ENCODE measurements at places on chromosomes 3 and 15. TPM values are rescaled to one million over a fixed set of nuclear protein-coding genes. Genes with fewer than 3 reads are reported as not detected.

- DNase-seq, result no peak
- H3K4me1 ChIP-seq, result peaks cover 8% of the 10 kb centered on the region
- H3K4me3 ChIP-seq, result no peak overlapping the region
- H3K27me3 ChIP-seq, result no peaks in the 10 kb centered on the region
- H3K36me3 ChIP-seq, result no peaks in the 10 kb centered on the region
Observed at GRCh38 chr3:32681811-32682210, 3.2 kb upstream of the CNOT10 start.

GRCh38 chr3:193124861-193125260 is 116.2 kb upstream of the PLAAT1 start:
- H3K27me3 ChIP-seq, result no peaks in the 10 kb centered on the region
- no peak overlapping the region for H3K27ac ChIP-seq
- H3K4me1 ChIP-seq, result no peaks in the 10 kb centered on the region
- no peaks in the 10 kb centered on the region for H3K36me3 ChIP-seq
- DNase-seq, result no peak

- H3K36me3 ChIP-seq, result no peaks in the 10 kb centered on the region
- peak overlapping the region; percentile 95 for H3K4me3 ChIP-seq
- no peaks in the 10 kb centered on the region for H3K27me3 ChIP-seq
- no peaks in the 10 kb centered on the region for H3K4me1 ChIP-seq
- no peak for DNase-seq
Observed at GRCh38 chr3:108590460-108590859, 938 bp downstream of the DZIP3 start.

DNA sequence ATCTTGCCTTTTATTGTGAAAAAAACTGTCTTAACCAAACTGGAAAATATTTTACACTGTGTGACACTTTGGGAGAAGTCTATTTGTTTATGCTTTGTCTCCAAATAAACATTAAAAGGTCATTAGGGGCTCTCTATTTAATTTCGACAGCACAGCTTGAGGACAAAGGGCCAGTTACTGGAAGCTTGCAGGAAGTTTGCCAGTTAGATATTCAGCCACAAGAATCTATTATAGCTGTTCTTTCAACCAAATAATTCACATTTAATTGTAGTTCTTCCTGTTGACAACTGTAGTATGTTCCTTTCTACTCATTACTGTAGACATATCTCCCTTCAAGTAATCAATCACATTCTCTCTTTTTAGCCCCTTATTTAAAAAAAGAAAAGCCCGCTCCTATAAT is 6.1 kb downstream of the CP start:
- no peak for DNase-seq
- no peaks in the 10 kb centered on the region for H3K27me3 ChIP-seq
- H3K4me3 ChIP-seq, result no peak overlapping the region
- peaks cover 60% of the 10 kb centered on the region for H3K4me1 ChIP-seq
- H3K27ac ChIP-seq, result no peak overlapping the region

DNA sequence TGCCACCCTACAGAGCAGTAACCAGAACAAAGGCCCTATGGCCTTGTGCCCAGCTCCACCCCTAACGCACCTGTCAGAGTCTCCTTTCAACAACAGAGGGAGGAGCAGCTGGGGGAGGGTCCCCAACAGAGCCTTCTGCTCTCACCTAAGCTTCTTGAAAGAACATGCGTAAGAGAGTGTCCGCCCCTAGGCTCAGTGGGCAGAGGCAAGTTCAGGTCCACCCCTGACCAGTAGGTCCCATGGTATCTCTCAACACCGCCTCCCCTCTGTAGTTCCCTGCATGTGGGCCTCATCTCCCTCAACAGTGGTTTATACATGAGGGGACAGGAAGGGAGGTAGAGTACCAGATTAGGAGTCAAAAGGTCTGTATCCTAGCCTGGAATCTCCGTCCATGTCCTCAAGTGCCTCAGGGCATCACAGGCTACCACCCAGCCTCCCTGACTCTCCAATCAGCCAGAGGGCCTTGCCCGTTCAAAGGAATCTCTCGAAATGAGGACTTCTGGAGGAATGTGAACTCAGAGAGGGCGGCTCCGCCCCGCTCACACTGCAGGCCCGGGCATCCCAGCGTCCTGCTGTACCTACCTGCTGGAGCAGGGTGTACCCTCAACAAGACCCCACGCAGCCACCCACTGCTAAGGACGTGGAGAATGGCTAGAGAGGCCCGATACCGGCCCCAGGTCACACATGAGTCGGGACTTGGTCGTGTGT is 680 bp downstream of the POC1A start:
- H3K36me3 ChIP-seq, result peaks cover 5% of the 10 kb centered on the region
- peak; percentile 64 for DNase-seq
- peaks cover 11% of the 10 kb centered on the region for H3K4me1 ChIP-seq
- peak overlapping the region; percentile 98 for H3K27ac ChIP-seq
- H3K4me3 ChIP-seq, result peak overlapping the region; percentile 88

GRCh38 chr15:42772144-42772543 is 35.2 kb upstream of the CDAN1 start:
- no peak overlapping the region for H3K4me3 ChIP-seq
- no peaks in the 10 kb centered on the region for H3K4me1 ChIP-seq
- H3K36me3 ChIP-seq, result no peaks in the 10 kb centered on the region
- H3K27ac ChIP-seq, result no peak overlapping the region
- H3K27me3 ChIP-seq, result no peaks in the 10 kb centered on the region

- DNase-seq, result no peak
- no peak overlapping the region for H3K4me3 ChIP-seq
- H3K36me3 ChIP-seq, result no peaks in the 10 kb centered on the region
- no peaks in the 10 kb centered on the region for H3K27me3 ChIP-seq
- peaks cover 15% of the 10 kb centered on the region for H3K4me1 ChIP-seq
- H3K27ac ChIP-seq, result no peak overlapping the region
Observed at GRCh38 chr3:54888873-54889272, 39.0 kb downstream of the LRTM1 start.

DNA sequence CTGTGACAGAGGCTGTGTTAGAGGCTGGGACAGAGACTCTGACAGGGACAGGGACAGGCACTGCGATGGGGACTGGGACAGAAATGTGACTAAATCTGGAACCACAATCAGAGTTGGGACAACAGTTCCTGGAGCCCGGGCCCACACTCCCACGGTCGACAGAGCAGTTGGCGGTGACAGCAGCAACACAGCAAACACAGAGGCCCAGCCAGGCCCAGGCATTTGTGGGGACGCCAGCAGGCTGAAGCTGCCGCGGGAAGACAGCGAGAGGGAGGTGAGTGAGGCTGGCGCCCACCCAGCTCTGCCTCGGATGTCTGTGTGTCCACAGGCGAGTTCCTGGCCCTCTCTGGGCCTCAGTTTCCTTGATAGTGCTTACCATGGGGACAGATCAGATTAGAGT is 9.3 kb upstream of the HCN4 start:
- no peak overlapping the region for H3K4me3 ChIP-seq
- no peaks in the 10 kb centered on the region for H3K27me3 ChIP-seq
- no peaks in the 10 kb centered on the region for H3K4me1 ChIP-seq
- H3K36me3 ChIP-seq, result no peaks in the 10 kb centered on the region

- no peaks in the 10 kb centered on the region for H3K36me3 ChIP-seq
- H3K27ac ChIP-seq, result no peak overlapping the region
- no peaks in the 10 kb centered on the region for H3K27me3 ChIP-seq
- H3K4me3 ChIP-seq, result no peak overlapping the region
- DNase-seq, result no peak
Observed at GRCh38 chr3:129758306-129758705, 135.2 kb downstream of the TMCC1 start.

DNA sequence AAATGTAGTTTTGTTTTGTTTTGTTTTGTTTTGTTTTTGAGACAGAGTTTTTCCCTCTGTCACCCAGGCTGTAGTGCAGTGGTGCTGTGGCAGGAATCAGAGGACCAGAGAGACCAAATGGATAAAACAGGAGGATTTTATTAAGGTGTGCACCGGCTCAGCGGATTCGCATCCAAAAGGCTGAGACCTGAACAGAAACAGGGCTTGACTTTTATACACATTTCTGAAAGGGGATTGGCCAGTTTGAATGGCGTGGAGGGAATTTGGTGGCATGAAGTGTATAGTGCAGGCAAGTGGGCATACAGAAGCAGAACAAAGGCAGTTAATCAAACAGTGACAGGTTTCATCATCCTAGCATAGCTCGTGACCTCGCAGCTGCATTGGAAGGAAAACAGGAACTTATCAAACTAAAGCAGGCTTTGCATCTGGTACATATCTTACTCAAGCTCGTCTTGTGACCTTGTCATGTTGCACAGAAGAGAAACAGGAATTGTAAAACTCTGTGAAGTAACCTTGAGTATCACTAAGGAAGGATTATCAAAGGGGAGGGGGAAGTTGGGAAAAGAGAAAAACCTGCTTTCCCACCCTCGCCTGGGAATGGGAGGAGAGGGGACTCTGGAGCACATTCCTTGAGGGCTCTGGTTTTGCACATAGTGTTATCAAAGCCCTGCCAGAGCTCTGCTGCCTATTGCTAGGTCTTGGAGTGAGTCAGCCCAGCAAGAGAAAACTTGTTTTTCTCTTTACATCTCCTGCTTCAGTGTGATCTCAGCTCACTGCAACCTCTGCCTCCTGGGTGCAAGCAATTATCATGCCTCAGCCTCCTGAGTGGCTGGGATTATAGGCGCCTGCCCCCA is 38.5 kb downstream of the C3orf62 start:
- no peak overlapping the region for H3K4me3 ChIP-seq
- no peaks in the 10 kb centered on the region for H3K4me1 ChIP-seq
- H3K27ac ChIP-seq, result no peak overlapping the region
- no peaks in the 10 kb centered on the region for H3K27me3 ChIP-seq
- peak; percentile 50 for DNase-seq
- H3K36me3 ChIP-seq, result no peaks in the 10 kb centered on the region

GRCh38 chr3:100289339-100289738 is 28.5 kb downstream of the TBC1D23 start:
- peaks cover 1% of the 10 kb centered on the region for H3K36me3 ChIP-seq
- H3K4me1 ChIP-seq, result no peaks in the 10 kb centered on the region
- H3K27me3 ChIP-seq, result no peaks in the 10 kb centered on the region
- H3K4me3 ChIP-seq, result no peak overlapping the region

DNA sequence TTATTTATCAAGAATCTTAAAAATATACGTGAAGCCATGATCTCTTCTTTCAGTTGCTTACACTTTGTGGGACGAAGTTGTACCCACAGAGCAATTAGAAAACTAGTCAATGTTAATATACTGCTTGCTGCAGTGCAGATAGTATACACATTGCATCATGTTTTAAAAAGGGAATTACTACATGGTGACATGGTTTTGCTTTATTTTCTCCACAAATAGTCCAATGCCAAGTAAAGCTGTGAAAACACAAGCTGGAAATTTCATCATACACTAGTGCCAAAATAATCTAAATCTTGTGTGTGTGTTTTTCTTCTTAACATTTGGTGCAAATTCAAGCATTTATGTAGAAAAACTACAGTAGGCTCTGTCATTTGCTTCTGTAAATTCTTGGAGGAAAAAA is 233.0 kb downstream of the EPHA3 start:
- H3K27me3 ChIP-seq, result no peaks in the 10 kb centered on the region
- no peak overlapping the region for H3K4me3 ChIP-seq
- H3K4me1 ChIP-seq, result no peaks in the 10 kb centered on the region
- H3K36me3 ChIP-seq, result no peaks in the 10 kb centered on the region
- DNase-seq, result no peak

DNA sequence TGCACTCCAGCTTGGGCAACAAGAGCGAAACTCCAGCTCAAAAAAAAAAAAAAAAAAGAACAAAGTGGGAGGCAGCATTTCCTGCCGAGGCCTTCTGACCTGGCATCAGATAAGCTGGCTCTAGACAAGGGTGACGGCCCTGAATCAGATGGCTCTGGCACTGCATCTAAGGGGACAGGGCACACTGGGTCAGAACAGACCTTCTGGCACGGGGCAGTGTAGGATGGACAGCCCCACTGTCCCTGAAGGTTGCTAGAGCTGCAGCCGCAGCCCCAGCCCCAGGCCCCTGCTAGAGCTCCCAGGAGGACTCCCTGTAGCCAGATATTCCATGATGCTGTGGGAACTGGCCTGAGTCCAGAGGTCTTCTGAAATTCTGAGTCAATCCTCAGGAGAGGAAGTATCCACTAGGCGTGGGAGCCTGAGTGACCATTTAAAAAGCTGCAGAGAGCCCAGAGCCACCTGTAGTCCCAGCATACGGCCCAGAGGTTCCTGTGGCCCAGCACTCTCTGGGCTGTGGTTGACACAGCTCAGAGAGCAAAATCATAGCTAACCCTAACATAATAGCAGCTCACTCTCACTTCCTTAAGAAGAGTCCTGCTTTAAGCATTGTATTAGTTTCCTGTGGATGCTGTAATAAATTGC is 69.2 kb upstream of the MFGE8 start:
- no peaks in the 10 kb centered on the region for H3K27me3 ChIP-seq
- peaks cover 82% of the 10 kb centered on the region for H3K4me1 ChIP-seq
- no peak overlapping the region for H3K4me3 ChIP-seq
- no peaks in the 10 kb centered on the region for H3K36me3 ChIP-seq
- H3K27ac ChIP-seq, result peak overlapping the region; percentile 83

DNA sequence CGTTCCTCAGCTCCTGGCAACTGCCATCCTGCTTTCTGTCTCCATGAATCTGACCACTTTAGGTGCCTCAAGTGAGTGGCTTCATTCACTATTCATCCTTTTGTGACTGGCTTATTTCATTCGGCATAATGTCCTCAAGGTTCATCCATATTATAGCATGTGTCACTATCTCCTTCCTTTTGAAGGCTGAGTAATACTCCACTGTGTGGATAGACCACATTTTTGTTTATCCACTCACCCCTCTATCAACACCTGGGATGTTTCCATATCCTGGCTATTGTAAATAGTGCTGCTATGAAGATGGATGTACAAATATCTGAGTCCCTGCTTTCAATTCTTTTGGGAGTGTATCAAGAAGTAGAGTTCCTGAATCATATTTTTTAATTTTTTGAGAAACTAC is 98.8 kb downstream of the ADAMTS17 start:
- H3K27ac ChIP-seq, result no peak overlapping the region
- no peaks in the 10 kb centered on the region for H3K4me1 ChIP-seq
- no peak for DNase-seq
- no peaks in the 10 kb centered on the region for H3K27me3 ChIP-seq
- H3K4me3 ChIP-seq, result no peak overlapping the region

- peaks cover 41% of the 10 kb centered on the region for H3K4me1 ChIP-seq
- no peaks in the 10 kb centered on the region for H3K27me3 ChIP-seq
- no peak overlapping the region for H3K27ac ChIP-seq
- H3K36me3 ChIP-seq, result no peaks in the 10 kb centered on the region
- no peak overlapping the region for H3K4me3 ChIP-seq
- DNase-seq, result no peak
Observed at GRCh38 chr3:152385761-152386160, 117.0 kb downstream of the MBNL1 start.

The GRIP2 gene
- total RNA-seq, result 4.5 TPM

The ZKSCAN7 gene
- not detected for total RNA-seq

The ACTRT3 gene
- total RNA-seq, result not detected

The EHHADH gene
- 25.0 TPM for total RNA-seq

The ALDH1A3 gene
- 6.6 TPM for total RNA-seq

The CYP1A2 gene
- not detected for total RNA-seq

The NRROS gene
- 1.5 TPM for total RNA-seq

Data from Caco-2 (cell line).